ENCODE measurements at places on chromosomes 1 and 21.
A peak's percentile ranks its signal among the peaks of the same experiment; 100 is the strongest.

DNA sequence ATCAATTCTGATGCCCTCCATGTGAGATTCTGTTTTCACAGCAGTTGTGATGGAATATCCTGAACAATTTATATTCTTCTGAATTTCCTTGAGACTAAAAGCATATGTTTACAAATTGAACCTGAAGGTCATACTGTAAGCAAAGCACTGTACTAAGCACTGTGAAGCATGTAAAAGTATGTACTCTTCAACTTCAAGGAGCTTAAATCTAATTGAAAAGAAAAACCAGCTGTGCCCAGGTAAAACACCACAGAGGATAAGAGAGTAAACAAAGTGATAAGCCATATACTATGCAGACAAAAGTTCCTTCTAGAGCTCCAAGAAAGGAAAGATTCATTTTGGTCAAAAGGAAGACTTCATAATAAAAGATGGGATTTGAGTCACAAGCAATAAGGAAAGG lies 71.9 kb downstream of the TTLL7 start:
- no peak for DNase-seq

DNA sequence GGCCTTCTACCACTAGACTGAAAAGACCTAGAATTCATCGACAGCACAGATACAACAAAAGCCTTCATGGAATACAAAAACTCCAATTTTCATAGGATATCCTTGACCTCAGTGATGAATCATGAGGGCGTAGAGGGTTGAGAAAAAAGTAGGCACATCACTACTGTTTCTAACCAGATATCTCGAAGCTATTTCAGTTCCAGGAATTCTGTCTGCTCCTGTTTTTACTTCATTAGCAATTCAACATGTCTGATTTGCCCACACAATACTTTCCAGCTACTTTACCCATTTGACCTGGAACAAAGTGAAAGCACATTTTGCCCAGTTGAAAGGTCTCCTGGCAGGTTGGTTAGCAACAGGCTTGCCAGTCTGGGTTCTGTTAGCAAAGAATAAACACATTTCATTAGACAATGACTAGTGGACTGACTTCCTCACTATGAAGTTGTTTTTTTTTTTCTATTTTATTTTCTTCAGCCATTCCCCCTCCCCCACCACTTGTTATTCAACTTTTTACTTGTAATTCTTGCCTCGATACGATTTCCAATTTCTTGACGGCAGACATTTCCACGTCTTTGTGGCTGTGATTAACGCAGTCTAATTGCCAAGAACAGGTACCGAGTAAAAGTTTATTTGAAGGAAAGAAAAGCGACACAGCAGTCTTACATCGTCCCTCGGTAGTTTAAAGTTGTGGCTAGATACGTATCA lies 4.0 kb upstream of the ZBTB18 start:
- no peak for DNase-seq

- DNase-seq = no peak
Measured at GRCh38 chr1:26922431-26922729, 837 bp downstream of the NUDC start.

DNA sequence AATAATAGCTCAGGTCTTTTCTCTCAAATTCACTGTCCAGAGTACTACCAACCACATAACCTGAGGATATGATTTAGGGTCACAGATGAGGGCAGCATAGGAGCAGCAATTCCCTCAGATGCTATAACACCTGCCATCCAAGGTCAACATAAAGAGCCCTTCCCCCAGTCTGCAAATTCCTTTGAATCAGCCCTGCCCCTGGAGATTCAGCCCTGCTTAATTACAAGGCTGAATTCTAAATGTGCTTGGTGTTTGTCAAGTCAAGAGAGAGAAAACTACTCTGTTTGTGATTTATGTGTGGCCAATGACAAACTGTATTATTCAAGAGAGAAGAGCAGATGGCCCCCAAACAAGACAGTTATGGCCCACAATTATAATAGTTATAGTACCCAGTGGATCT lies 195.7 kb upstream of the ADGRL2 start:
- DNase-seq = no peak

- DNase-seq = no peak
Measured at GRCh38 chr1:226603022-226603857, 54.7 kb downstream of the STUM start.

DNA sequence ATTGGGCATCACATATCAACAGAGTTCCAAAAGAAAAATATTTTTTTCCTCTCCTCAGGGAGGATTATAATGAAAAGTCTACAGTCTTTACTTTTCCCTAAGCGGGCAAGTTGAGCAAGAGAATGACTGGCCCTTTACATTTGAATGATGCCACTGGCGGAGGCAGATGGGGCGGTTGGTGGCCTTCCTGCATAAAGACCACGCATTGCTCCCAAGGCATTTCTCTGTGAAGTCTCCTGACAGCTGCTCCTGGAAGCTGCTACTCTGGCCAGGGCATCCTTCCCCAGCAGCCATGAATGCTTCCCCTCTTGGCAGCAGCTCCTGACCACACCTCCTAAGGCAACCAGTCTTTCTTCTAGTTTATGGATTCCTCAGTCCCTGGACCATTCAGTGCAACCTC lies 161.1 kb upstream of the RRP15 start:
- no peak for DNase-seq

- DNase-seq = no peak
Measured at GRCh38 chr1:109658533-109659042, 2.7 kb downstream of the GSTM4 start.

- DNase-seq = no peak
Measured at GRCh38 chr1:19622204-19622603, 21.9 kb upstream of the NBL1 start.

- no peak for DNase-seq
Measured at GRCh38 chr1:31509124-31510072, 66.9 kb upstream of the TINAGL1 start.

DNA sequence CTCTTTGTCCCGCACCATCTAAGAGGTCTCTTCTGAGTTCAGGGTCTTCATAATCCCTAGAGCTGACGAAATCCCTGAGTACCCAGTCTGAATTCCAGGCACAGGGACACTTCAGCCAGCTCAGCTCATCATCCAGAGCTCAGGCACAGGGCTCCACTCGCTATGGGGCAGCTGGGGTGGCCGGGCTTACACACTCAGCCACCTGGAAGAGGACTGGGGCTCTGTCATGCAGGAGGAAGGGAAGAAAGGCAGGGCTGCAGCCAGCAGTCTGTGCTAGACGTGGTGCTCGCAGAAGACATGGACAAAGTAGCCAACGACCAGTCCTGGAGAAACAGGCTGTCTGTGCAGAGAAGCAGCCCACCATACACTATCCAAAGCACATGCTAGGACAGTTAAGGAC lies 88.5 kb downstream of the POFUT2 start:
- DNase-seq = no peak

GRCh38 chr1:86546787-86547221 lies at the start of gene CLCA4:
Gene CLCA4 (plus strand): TSS chr1:86547078. CDS start chr1:86547120, 42 bp downstream.
- DNase-seq = no peak

- no peak for DNase-seq
Measured at GRCh38 chr21:26591543-26591942, 18.5 kb upstream of the CYYR1 start.

- no peak for DNase-seq
Measured at GRCh38 chr21:46065215-46065913, 32.5 kb upstream of the COL6A2 start.

DNA sequence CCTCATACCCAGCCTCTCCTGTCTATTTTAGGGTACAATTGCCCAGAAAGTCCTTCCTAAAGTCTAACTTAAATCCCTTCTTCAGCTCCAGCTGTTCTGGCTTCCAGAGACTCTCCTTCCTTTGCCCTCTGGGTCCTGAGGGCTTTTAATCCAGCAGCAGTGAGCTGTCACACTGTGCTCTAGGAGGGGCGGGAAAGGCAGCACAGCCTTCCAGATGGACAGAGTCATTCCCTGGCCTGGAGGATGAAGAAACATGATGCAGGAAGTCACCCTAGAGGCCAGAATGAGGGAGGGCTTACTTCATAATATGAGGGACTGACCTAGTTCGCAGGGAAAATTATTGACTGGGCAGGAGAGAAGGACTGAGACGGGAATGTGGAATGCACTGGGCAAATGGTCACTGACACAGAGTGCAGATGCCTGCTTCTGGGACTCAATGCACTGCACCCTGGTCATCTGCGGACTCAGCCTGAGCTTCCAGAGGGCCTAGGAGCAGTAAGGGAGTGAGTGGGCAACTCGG lies 1.3 kb downstream of the SH2D2A start:
- no peak for DNase-seq

GRCh38 chr1:8481650-8482380 lies 163.9 kb downstream of the SLC45A1 start:
- no peak for DNase-seq

GRCh38 chr1:94106716-94107115 lies 14.2 kb downstream of the ABCA4 start:
- no peak for DNase-seq

DNA sequence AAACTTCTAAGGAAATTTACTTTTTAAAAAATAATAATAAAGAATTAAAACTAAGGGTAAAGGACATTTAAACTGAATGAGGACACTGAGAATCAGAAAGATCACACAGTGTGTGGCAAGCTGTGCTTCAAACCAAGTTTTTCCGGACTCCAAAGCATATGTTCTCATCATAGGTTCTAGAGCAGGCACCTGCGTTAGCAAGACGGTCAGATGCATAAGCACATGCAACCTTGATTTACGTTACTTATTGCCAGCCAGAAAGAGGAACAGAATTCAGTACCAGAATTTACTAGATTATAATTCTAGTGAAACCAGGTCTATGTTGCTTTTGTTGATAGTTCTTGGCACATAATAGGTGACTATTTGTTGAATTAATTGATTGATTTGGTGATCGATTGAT lies 6.2 kb upstream of the LBR start:
- no peak for DNase-seq

- DNase-seq = no peak
Measured at GRCh38 chr1:185104083-185104482, 52.7 kb downstream of the TRMT1L start.

- DNase-seq = no peak
Measured at GRCh38 chr1:228343191-228343661, 63.4 kb downstream of the TRIM11 start.

DNA sequence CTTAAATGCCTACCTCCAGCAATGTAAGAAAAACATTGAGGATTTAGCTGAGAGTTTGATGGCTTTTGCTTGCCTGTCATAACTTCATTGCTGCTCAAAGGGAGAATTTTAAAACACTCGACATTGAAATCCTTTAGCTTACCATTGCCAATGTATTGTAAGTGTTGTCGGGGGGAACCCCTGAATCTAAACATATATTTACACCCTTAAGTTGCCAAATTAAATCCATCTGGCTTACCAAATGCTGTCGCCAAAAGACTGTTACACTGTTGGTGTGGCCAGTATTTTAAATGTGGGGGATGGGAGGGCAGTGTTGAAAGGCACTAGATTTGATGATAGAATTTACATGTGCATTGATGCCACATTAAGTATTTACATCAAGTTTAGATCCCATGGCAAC lies 24.9 kb upstream of the C1orf105 start:
- DNase-seq = no peak

DNA sequence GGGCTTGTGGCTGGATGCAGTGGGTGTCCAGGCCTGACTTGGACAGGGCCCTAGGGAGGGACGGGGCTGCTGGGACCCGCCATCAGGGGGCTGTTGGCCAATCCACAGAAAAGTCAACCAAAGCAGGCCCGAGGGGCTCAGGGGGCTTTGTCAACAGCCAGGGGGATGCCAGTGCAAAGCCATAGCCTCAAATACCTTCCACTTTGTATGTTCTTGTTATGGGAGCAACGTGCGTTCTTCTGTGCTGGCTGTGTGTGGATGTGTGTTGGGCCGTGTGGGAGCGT lies 35.4 kb upstream of the ARF1 start:
- no peak for DNase-seq

- peak; percentile 44 for DNase-seq
Measured at GRCh38 chr1:156627313-156627880, 8.2 kb downstream of the HAPLN2 start.

GRCh38 chr1:76949503-76949902 lies 82.2 kb downstream of the ST6GALNAC5 start:
- DNase-seq = no peak

- no peak for DNase-seq
Measured at GRCh38 chr1:167016100-167016750, 27.1 kb downstream of the MAEL start.

DNA sequence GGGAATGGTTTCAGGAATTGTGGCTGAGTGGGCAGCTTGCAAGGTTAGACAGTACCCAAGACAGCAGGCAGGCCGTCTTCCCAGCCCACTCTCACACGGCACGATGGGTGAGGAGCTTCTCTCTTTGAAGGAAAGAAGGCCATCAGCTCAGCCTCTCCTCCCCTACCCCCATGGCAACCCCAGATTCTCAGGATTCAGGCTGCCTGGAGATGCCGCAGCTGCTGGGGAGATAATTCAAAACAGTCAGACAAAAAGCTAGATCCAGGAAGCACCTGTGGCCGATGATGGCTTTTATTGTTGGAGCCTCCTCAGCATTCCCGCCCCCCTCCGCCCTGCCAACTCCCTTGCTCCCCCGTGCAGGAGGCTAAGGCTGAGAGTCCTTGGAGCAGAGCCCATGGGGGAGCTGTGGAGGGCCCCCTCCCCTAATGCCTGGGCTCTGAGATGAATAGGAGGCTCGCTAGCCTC lies 220.5 kb downstream of the TRABD2B start:
- DNase-seq = no peak

DNA sequence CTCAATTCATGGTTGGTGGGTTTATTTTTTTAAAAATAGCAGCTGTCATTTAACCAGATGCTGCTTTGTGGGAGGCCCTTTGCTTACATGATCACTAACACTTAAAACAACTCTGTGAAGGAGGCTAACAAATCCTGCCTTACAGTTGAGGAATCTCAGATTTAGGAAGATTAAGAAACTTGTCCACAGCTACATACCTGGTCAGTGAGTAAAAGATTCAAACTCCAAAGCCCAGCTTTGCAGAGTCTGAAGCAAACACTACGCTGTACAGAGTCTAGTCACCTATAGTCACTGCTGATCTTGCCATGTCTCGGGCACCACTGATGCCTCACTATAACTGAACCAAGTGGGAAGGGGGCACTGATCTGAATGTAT lies 535.4 kb downstream of the SMYD3 start:
- no peak for DNase-seq

DNA sequence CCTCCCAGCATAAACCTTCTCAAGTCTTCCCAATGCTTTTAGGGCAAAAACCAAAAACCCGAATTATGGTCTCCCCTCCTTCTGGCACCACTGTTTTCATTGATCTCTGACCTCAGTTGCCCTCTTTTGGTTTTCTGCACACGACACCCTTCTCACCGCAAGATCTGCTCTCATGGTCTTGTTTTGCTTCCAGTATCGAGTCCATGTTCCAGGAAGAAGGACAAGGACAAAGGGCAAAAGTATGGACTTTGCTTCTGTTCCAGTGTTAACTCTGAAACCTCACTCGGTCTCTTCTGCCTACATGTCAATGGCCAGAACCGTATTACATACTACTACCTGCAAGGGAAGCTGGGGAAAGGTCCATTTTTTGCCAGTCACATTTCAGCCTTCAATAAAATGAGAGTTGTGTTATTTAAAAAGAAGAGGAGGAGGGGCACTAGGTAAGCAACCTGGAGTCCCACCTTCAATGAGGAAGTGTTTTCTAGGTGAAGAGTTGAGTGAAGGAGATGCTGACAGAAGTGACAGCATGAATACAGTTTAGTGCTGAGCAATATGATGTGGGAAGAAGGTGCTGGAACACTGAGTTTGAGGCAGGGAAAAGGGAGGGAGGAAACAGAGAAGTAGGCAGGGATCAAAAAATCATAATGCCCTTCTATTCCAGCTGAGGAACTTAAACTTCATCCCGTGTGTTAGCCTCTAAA lies 183.4 kb downstream of the FGGY start:
- DNase-seq = no peak

GRCh38 chr1:16119504-16119903 lies 36.4 kb downstream of the EPHA2 start:
- no peak for DNase-seq
